Left ventricle myocardium inferior (tissue), 1 donor: ENCODE measurements at places on chromosomes 12 and 14. TPM values are rescaled to one million over a fixed set of nuclear protein-coding genes. Genes with fewer than 3 reads are reported as not detected.

DNA sequence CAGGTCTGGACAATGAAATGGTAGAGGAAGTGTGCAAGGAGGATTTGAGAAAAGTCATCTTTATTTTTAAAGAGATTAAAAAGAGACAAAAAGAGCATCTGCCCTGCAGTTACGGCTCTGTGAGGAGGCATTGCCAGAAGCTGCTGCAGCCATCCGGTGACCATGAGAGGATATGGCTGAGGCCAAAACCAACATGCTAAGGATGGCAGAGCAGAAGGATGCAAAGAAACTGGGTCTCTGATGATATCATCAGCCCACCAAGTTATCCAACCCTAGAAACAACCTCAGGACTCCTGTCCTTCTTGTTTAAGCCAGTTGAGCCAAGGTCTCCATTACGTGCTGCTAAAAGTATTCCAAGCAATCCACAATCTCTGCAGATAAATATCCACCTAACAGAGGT lies 48.0 kb upstream of the CCND2 start:
- DNase-seq = no peak

DNA sequence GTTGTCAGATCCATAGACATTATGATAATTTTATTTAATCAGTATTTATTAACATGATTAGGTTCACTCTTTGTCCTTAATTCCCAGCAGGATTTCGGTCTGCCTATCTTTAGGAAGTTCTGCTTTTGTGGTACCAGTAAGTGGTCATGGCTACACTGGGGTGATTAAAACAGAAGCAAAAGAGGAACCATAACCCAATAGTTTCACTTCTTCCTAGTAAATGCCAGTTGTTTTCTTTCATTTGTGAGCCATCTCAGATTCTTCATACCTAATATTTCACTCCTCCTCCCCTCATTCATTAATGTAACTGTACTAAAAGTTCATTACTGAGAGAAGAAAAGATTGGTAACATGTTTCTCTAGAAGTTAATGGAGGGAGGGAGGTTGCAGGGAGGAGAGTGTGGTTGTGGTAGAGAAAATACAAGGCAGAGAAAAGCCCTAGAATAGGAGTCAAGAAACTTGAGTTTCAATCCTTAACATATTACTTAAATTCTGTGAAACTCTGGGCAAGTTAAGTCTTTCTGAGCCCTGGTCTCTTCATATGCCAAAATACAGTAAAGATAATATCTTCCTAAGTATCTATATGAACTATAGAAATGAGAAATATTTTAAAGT lies 101.2 kb downstream of the PEBP1 start:
- no peak for DNase-seq

GRCh38 chr14:49858383-49858782 lies 5.8 kb upstream of the NEMF start:
- no peak for DNase-seq

DNA sequence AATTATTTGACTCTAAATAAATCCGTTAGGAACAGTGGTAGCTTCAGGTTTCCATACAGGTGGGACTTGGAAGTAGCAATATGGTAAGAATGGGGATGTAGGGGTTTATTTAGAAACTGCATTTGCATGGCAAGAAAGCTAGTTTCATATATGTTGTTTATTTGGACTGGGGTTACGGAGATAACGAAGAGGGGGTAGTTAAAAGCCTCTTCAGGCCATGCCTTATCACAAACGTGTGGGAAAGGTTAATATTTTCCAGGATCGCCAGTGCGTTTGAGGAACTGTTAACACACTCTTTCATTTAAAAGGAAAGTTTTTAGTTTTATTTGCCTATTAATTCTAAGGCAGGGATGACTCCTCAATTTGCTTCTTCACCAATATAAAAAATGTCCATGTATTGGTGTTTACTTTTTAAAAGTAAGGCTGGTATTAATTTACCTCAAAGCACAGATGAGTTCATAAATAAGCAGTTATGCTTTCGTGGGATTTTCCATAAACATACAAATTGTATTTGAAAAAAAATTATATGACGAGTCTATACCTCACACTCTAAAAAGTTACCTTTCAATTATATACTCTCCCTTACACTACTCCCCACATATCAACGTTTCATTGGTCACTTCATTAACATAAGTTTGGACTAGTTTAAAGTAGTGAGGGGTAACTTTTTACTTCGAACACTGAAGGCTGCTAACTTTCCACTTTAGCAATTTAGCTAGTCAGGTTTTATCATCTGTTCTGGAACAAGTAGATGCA lies 814 bp downstream of the RAB2B start:
- DNase-seq = no peak

GRCh38 chr14:64442300-64442988 lies 22.9 kb upstream of the AKAP5 start:
- peak; percentile 25 for DNase-seq

DNA sequence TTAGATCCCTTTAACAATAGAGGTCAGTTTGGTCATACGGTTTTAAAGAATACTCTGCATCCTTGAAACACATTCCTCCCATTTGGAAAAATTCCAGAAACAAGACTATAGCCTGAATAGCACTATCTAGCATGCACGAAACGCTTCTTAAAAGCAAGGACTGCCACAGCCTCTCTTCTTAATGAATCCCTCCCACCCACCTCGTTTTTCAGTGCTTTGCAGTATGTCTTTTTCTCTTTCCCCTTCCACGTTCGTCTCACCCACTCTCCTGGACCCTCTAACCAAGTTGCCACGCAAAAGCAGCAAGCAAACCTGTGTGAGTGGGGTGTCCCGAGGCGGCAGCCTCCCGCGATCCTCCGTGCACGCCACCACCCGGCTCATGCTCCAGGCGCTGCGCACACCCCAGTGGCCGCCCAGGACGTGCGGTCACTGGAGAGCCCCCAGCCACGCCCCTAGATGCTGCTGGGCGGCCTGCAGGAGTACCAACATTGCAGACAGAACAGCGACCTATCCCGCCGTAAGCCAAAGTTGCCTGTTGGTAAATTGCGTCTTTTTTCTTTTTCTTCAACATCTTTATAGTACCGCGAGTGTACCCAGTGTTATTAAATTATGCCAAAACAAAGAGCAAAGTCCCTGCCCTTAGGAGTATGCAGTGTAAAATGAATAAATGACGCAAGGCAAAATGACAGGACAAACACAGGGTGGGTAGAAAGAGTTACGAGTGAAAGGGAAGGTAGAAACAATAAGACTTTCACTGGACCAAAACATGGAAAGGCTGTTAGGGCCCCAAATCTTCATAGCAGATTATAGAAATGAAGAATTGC lies at the start of gene SLC38A4:
Gene SLC38A4, minus strand, starts transcription at position 407 of the 824 bp plus-strand sequence. CDS start 32,926 bp downstream, outside the sequence.
- peak; percentile 35 for DNase-seq

DNA sequence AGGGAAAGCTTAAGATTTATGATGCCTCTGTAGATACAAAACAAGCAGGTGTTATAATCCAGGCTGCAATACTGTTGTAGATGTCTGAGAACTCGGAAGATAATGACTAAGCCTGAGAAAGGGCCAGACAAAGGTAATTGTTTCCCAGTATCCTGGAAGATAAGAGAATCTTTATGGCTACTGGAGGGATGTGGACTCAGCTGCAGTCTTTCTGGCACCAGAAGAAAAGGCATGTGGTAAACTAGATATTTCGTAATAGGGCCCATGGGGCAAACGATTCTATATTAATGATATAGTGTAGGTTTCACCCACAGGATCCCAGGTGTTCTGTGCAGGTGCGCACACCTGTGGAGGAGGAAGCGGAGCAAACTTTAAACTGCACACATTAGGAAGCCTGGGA lies 9.2 kb upstream of the APOLD1 start:
- DNase-seq = no peak

GRCh38 chr12:107375231-107375630 lies 281.9 kb upstream of the CRY1 start:
- DNase-seq = no peak

SERPINA9 gene
- not detected for total RNA-seq

SLC39A2 gene
- not detected for total RNA-seq

GPRC5D gene
- total RNA-seq = not detected
